NCI-H2081 treated with DMSO at 0.1 percent for 48 hours (cell line): ENCODE measurements at places on chromosomes 1 and 21.

DNA sequence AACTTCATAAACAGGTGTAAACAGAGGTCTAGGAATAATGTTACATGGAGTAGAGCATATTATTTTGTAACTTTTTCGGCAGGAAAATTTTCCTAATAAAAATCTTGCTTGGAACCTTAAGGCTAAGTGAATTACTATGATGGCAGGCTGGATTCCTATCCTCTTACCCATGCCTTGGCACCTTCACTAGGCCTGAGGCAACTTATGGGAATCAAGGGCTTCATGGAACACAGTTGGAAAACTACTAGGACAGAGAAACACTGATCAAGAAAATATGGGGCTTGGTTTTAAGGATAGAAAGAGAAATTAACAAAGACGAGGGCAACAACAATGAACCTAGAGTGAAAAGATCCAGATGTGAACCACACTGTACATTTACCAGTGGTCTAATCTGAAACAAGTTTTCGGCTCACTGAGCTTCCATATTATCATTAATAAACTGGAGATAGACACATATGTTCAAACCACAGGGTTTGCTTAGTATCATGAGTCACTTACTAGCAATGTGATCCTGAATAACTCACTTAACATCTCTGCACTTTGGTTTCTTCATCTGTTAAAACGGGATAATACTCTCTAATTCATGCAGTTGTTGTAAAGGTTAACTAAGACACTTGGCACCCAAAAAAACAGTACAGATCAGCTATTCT is 68.5 kb downstream of the GPATCH2 start:
- no peak for DNase-seq

DNA sequence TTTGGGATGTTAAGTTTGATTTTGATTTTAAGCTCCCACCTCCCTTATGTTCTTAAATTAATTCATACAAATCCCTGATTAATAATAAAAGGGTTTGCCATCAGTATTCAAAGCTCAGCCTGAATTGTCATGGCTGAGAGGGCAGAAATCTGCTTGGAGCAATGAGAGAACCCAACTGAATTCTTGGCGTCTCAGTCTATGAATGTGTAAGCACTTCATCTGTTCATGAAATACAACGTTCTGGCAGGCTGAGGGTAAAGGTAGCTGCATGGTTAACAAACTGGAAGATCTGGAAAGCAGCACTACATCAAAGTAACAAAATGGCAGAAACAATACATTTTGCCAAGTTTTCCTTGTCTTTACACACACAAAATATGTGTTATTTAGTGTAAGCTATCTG is 95.3 kb downstream of the ACBD6 start:
- DNase-seq, result no peak

- DNase-seq, result no peak
Observed at GRCh38 chr1:54571326-54571725, 23.3 kb downstream of the ACOT11 start.

DNA sequence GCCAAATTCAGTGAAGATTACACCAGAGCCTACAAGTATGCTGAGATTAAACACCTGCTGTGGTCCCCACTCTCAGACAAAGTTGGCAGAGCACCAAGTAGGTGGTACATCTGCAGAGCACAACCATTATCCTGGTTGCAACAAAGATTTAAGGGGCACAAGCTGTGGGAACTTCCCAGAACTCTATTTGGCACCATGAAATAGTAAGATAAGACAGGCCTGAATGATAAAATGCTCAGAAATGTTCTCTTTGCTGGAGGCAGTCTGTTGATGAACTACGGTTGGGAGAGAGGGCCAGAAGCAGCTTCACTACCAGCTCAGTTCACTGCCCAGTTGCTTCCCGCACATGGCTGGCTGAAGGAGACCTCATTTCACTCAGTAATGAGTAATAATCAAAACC is 19.9 kb downstream of the RPL5 start:
- DNase-seq, result no peak

- DNase-seq, result no peak
Observed at GRCh38 chr1:76635784-76636183, 231.5 kb upstream of the ST6GALNAC5 start.

DNA sequence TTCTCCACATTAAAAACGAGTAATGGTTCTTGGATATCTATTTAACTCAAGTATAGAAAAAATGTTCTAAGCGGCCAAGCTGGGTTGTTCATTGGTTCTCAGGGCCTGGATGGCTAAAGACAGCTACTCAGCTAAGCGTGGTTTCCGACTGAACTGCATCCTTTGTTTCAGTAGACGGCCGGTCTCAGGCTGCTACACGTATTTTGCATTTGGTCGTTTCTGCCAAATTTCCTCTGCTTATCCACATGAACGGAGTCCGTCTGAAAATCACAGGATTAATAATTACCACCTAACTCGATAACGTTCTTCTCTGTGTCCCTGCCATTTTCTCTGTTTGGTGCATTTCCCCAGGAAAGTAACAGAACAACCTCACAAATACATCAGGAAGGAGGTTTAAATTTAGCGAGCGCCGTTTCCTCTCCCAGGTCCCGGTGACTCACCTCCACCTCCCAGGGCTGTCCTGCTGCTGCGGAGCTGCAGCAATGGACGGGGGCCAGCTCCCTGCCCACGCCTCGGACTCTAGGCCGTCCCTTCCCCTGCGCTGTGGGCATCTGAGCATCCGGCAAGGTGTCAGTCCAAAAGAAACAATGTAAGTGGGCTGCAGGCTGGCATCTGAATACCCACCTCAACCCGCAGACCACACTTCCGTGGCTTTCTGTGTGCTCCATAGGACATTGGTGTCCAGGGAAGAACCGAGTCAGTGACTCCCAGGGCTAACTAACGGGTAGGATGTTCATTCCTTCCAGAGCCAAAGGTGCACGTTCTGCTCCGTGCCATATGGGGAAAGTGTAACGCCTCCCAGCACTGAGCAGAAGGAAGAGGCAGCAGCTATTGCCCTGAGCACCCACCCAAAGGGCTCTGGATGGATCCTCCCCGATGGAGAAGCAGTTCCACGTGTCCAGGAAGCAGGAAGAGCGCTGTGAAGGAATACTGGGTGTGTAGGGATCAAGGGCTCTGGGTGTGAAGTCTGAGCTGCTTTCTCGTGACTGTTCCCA is 4.1 kb upstream of the GABRD start:
- no peak for DNase-seq

- DNase-seq, result no peak
Observed at GRCh38 chr1:248822148-248823032, 3.3 kb downstream of the SH3BP5L start.

DNA sequence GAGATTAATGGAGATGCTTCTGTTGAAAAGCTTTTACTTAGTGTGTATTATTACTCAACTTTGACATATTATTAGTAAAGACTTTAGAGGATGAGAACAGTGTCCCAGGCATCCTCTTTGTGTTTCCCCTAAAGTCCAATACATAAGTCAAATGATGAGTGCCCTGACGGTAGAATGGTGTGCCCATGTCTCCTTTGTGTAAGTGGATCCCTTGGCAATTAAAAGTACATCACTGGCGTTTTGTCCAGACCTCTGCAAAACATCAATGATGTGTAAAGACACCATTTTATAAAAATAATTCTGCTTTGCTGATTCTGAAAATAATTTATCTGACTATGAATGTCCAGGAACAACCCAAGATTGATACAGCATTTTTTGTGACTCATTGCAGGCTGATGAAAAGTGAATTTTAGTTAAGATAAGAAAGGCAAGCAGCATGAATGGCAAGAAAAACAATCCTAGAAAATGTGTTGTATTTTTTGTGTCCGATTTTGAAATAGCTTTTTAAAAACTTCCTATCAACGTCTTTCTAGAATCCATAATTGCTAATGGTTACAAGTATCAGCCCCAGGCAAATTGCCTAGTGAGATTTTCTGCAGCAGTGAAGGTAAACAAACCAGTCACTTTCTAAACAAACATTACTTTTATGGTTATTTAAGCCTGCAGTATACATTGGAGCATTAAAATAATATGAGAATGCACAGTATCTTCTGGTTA is 251.5 kb downstream of the PTPRC start:
- DNase-seq, result peak; percentile 82

DNA sequence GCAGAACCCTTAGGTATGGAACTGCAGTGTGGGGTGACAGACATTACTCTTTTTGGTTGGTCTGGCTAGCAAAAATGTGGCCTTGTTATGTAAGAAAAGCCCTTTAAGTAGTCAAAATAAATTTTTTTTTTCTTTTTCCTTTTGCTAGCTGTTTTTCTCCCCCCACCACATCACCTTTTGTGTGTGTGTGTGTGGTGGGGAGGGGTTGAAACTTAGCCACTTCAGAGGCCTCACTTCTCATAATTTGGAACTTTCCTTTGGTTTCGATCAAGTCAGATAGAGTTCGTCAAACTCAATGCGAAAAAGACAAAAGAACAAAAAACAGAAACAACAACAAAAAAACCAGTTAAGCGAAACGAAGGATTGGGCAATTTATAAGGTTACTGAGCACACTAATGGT is 1.9 kb upstream of the PRMT2 start:
- DNase-seq, result no peak

DNA sequence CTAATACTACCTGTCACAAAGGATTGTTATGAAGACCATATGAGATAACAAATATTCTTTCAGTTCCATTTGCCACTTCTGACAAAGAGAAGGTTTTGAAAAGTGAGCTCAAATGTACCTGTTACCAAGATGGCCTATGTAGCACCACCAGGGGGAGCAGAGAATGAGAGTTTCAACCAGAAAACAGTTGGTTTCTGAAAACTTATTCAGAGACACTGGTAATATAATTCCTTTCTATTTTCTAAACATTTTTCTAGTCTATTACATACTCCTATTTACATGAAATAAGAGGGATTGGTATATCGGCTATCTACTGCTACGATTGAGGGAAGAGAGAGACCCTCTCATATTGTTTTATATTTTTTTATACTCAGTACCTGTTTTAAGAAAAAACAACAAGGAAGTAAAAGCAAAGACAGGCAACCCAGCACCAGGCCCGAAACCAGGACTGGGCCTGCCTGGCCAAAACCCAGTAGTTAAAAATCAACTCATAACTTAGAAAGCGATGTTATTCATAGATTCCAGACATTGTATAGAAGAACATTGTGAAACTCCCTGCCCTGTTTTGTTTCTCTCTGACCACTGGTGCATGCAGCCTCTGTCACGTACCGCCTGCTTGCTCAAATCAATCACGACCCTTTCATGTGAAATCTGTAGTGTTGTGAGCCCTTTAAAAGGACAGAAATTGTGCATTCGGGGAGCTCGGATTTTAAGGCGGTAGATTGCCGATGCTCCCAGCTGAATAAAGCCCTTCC is 48.3 kb downstream of the IL23R start:
- DNase-seq, result no peak

DNA sequence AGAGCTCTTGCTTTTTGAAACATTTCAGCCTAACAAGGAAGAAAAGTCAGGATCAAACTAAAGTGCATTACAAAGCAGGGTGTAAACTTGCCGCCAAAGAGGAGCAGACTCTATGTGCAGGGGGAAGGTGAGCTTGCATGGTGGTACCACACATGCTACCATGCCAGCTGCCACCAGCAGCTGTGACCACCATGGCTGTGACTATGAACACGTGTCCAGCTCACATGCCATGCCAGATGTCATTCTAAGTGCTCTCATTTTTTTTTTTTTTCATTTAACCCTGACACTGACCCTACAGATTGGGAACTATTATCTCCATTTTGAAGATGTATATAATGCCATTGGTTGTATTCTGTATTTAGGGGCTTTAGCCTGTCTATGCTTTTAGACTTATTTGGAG is 79.0 kb downstream of the PCP4 start:
- DNase-seq, result no peak

DNA sequence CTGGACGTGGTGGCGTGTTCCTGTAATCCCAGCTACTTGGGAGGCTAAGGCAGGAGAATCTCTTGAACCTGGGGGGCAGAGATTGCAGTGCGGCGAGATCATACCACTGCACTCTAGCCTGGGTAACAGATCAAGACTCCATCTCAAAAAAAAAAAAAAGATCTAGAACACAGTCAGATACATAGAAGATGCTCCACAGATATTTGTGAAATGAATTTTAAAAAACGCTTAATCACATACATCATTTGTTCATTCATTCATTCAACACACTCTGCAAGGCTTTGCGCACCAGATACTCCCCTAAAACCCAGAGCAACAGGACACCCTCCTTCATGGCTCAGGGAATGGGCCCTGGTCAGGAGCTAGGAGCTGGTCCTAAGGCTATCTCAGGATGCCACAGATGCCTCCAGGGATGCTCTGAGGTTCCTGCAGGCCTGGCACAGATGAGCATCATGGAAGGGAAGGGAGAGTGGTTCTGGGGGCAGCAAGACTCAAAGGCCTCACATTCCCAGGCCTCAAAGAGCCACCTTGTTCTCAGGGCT is 6.4 kb downstream of the HSPG2 start:
- DNase-seq, result no peak

GRCh38 chr1:54199151-54199764 is 572 bp downstream of the CYB5RL start:
- no peak for DNase-seq

DNA sequence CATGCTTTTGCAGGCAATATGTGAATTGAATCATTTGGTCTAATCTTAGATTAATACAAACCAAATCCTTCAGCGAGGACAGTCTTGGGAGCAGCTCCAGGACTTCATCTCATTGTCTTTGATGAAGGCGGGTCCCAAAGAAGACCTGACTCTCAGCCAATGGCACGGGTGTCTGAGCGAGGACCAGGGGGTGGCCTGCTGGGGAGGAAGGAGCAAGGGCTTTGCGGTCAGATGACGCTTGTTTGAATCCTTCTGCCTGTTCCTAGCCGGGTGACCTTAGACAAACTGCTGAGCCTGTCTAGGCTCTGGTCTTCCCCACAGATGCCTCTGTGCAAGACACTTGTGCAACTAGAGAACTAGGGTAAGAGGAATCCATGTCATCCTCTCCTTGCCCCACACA is 312.1 kb upstream of the VAMP3 start:
- DNase-seq, result no peak

- no peak for DNase-seq
Observed at GRCh38 chr1:4634793-4635406, 19.5 kb upstream of the AJAP1 start.

DNA sequence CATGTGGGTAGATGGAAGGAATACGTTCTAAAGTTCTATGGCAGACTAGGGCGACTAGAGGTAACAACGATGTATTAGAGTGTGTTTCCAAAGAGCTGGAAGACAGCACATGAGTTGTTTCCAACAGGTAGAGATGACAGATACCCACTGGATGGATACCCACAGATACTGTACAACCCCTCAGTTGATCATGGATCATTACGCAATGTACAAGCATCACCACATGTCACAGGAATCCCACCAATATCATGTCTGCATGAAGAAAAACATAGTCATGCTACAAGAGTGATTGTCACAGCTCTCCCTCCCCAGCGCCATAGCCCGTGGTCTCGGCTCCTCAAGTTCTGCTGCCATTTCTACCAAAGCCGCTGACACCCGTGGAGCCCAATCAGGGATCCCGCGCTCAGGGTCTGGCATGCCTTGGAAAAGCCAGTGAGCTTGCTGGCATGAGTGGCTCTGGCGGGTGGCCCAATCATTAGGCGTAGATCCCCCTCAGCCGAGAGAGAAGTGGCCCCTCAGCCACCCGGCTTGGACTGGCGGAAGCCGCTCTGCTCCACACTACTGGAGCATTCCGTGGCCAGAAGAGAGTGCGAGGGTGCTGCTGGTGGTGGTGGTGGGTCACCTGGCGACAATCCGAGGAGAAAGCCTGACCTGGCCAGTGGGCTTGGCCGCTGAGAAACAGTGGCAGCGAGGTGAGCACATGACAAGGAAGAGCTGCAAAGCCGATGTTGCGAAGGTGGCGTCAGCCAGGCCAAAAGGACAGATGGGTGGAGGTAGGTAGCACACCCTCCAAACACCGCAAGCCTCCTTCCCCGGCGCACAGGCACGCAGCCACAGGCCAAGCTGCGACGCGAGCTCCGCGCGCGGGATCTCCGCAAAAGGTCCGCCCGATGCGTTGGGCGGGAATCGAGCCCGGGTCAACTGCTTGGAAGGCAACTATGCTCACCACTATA is 65.7 kb upstream of the FCGR2A start:
- DNase-seq, result no peak
